NCI-H187 (cell line): ENCODE measurements at places on chromosomes 7 and 10.

- DNase-seq: no peak
Measured at GRCh38 chr10:43250615-43251418, 16.0 kb downstream of the RASGEF1A start.

GRCh38 chr10:32713560-32713959 is 244.5 kb downstream of the ITGB1 start:
- no peak for DNase-seq

DNA sequence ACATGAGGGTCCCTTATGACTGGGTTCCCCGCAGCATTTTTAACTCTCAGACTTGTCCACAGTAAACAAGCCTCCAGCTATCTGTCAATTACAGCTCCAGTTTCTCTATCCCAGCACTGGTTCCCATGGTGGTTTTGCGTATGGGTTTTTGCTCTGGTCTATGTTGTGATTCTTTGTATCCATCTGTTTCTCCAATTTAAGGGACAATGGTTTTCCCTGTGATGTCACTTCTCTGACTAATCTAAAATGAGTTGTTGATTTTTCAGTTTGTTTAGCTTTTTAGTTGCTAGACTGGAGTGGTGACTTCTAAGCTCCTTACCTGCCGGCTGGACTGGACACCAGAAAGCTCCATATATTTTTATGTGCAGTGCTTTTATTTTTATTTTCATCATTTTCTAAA is 303.7 kb downstream of the INHBA start:
- DNase-seq: no peak

DNA sequence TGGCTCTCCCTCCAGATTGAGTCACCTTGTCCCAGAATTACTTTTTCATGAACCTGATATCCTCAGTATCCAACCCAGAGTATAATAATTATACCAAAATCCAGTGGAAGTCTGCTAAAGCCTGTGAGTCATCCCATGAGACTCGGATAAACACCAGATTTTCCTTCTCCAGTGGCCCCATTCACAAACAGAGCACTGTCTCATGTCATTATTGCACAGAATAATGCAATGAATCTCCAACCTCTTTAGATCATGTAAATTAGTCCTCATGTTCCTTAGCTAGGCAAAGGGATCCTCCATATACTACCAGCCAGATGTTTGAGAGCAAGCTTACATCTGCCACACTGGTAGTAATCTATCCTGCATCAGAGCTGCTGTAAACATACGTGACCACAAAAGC is 89.0 kb downstream of the AMPH start:
- no peak for DNase-seq

- DNase-seq: no peak
Measured at GRCh38 chr7:40782836-40783235, 648.0 kb downstream of the SUGCT start.

GRCh38 chr10:103719036-103719435 is 136.3 kb downstream of the SH3PXD2A start:
- DNase-seq: no peak

DNA sequence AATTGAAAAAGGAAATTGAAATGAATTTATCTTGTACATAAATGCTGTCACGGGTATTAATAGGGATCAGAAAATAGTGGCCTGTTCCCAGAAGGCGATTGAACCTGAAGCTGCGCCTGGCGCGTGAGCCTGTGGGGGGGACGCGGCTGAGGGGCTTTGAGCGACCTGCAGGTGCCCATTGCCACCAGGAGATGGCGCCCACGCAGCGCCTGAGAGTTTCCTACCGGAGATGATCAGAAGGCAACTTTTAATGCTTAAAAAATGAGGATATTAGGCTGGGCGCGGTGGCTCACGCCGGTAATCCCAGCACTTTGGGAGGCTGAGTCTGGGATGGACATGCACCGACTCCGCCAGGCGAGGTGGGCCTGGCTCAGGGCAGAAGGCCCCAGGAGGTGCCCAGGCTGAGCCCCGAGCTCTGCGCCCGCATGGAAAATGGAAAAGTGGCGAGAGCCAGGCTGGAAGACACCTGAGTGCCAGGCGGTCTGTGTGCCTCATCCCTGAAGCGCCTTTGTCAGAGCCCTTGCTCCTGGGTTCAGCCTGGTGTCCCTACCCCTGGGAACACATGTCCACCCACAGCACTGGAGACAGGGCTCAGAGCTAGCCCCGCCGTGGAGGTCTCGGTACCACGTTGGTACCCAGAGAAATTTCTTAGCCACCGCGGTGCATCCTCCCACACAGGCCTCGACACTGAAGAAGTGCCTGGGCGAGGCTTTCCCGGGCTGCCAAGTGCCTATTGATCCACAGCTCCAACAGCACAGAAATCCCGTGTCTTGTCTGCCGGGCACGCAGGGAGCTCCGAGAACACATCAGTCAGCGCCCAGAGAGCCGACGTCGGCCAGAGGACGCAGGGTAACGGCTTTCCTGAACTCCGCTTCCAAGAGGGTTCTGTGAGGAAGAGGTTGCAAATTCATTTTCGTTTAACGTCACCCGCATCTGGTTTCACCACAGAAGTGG is 117.4 kb downstream of the INPP5A start:
- DNase-seq: peak; percentile 2

- DNase-seq: peak; percentile 46
Measured at GRCh38 chr7:901388-902154, 25.2 kb downstream of the GET4 start.

DNA sequence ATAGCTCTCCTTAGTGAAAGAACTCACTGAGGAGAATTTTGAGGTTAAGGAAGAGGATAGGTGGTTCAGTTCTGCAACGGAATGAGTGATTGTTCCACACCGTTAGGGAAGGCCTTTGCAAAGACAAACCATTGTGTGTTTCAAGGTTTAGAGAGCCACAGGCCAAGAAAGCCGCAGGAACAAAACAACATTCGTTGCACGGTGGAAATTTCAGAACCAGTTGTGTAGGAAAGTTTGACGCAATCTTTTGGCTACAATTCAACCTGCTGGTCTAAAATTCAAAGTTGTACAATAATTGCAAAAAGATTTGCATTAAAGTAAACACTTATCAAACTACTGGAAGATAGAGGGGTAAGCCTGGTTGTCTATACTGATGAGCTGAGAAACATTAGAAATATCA is 91.4 kb downstream of the FAM107B start:
- no peak for DNase-seq

DNA sequence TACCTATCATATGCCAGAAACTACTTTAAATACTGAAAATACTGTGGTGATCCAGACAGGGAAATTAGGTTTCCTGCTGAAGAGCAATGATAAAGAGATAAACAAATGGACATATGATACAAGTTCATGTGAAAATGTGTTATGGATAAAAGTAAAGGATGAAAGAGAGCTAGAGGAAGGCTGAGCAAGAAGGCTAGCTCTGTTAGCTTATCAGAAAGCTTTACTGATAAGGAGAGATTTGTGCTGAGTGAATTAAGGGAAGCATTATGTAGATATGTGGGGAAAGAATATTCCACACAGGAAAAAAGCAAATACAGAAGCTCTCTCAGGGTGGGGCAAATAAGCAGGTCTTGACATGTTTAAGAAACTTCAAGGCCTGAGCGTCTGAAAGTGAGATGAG is 308.4 kb downstream of the HDAC9 start:
- no peak for DNase-seq

DNA sequence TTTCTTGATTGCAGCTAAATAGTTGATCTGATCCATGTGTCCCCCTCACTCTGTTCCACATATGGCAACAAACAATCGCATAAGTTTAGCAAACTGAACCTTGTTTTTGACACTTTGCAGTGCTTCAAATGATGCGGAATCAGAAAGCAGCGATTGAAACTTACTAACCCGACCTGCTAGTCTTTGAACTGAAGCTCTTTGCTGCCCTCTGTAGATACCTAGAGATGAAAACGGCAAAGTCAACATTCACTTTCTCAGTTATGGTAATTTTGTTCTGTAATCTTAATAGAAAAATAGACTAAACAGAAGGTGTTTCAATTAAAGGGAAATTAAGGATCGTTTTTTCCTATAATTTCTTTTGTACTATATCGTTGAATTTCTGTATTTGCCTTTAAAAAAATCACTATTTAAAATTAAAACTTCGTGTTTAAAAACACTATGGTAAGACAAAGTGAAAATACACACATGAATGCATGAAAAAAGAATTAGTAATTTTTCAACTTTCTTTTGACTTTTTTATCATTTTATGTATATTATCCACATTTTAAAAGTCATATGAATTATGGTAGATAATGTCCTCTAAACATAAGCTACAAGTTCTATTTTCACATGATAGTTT is 276.5 kb downstream of the MAGI2 start:
- peak; percentile 61 for DNase-seq
